ENCODE measurements at places on chromosomes 6 and 20. TPM values are rescaled to one million over a fixed set of nuclear protein-coding genes. Genes with fewer than 3 reads are reported as not detected.
A peak's percentile ranks its signal among the peaks of the same experiment; 100 is the strongest.

PLEKHG1 gene
- 23.0 TPM for total RNA-seq

RHAG gene
- 0.28 TPM for total RNA-seq

PEX7 gene
- total RNA-seq = 4.4 TPM

SMIM13 gene
- 9.2 TPM for total RNA-seq

ATRN gene
- total RNA-seq = 26.1 TPM

THBD gene
- 46.9 TPM for total RNA-seq

LST1 gene
- total RNA-seq = 24.8 TPM

SLC35B3 gene
- total RNA-seq = 15.4 TPM

TRIM10 gene
- total RNA-seq = not detected

REPS1 gene
- 28.7 TPM for total RNA-seq

LIN28B gene
- total RNA-seq = not detected

BACH2 gene
- total RNA-seq = 4.5 TPM

CST2 gene
- total RNA-seq = not detected

DNA sequence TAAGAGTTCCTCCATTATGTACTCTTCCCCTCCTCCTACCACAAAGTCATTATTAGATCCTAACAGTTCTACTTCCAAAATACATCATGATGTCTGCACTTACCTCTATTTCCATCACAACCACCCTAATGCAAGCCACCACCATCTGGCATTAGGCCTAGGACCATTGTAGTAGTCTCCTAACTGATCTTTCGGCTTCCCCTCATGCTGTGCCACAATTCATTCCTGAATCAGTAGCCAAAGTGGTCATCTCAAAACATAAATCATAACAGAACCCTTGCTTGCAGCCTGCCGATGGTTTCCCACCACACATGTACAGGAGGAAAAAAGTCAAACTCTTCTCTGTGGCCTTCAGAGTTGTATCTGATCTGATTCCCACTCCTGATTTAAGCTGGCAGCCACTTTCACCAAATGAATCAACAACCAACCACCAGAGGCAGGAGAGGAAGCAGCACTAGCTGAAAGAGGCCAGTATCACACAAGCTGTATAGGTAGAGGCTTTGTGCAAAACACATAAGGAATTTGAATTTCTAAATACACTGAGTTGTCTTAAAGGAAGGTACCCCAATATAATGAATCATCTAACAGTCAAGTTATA is 26.1 kb downstream of the FAM184A start:
- DNase-seq = no peak

- no peak for DNase-seq
Measured at GRCh38 chr6:17220040-17220910, 60.9 kb upstream of the RBM24 start.

- no peak for DNase-seq
Measured at GRCh38 chr6:45738057-45738455, 277.6 kb downstream of the CLIC5 start.

DNA sequence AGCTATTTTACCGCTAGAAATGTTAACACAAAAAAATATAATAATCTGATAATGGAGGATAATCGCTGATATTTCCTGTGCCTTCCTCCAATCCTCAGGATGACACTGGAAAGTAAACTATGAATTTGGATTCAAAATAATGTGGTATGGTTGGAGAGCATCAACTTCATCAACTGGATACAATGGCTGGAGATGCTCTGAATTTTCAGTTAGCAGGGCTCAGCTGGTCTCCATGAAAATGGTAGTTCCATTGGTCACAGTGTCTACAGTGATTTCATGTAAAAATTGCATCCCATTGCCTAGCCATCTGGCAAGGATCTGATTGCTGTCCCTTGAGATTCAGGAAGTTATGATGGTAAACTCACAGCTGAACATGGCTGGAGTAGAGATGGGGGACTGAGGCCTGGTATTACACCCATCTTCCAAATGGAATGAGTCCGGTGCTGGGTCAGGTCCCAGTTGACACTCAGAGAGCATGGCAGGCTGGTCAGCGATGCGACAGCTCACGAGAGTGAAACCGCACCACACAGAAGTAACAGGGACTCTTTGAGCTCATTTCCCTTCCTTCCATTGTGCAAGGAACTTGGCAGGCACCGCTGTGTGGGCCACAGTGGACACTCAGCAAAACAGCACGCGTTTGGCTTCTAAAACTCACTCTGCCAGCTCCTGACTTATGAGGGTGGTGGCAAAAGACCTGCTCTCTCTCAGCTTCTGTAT is 142.4 kb upstream of the TNFAIP3 start:
- peak; percentile 83 for DNase-seq

DNA sequence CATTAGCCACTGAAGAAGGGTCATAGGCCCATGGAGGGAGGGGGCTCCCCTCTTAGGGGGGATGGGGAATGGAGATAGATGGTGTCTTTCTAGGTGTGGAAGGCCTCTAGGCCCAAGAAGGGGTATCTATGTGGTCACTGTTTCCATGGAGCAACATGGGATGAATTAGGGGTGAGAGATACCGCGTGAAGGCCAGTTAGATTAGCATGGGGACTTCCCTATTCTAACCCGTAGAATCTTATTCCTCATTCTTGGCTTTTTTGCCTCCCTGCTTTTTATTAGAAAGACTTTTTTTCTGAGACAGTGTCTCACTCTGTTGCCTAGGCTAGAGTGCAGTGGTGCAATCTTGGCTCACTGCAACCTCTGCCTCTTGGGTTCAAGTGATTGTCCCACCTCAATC is 3.2 kb downstream of the RAB44 start:
- DNase-seq = no peak

DNA sequence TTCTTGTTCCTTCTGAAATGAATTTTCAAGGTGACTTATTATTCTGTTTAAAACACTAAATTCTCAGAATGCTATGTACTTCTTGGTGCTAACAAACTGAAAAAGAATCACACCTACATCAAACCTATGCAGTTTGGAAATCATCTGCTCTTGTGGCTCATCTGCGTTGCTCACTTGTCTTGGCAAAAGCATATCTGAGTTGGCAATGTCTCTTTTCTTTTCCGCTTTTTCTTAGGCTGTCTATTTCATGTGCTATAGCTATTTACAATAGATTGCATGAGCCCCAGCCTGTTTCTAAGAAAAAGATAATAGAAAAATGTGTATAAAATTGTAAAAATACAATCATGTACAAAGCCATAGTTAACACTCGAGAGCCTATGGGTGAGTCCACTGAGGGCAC is 348.9 kb upstream of the AGPAT4 start:
- no peak for DNase-seq

GRCh38 chr6:134455319-134455718 is 137.4 kb upstream of the SGK1 start:
- no peak for DNase-seq

DNA sequence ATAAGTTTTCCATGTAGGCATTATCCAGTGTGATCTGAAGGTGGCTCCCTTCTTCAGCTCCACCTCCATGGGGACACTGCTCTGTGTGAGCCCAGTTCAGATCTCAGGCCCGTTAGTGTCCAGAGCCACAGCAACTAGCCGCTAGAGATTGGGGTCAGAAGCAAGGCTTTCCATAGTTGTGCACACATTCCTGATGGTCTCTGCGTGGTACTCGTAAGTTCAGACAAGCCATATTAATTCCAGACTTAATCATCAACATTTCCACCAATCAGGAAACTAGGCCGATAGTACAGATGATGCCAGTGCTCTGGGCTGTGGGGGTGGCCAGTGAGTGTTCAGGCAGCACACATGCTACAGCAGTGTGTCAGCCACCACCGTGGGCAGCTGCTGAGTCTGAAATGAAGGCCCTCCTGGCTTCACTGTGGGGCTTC is 17.5 kb upstream of the SYNCRIP start:
- DNase-seq = no peak

GRCh38 chr6:129257196-129257595 is 374.3 kb downstream of the LAMA2 start:
- DNase-seq = no peak

DNA sequence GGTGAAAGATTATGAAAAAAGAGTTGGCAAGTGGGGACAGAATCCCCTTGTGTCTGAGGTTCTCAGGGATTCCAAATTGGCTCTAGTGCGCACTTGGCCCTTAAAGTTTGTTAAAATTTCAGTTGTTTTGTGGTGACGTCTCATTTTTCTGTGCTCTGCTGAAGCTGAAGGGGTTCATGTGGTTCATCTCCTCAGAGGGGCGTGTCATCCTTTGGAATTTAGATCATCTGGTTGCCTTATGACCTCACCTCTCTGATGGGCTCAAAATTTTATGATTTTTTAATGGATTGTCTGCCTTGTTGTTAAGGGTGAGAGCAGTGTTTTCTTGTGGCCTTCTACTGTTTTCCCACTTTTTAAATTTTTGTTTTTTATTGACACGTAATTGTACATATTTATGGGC is 20.3 kb downstream of the CYB5R4 start:
- no peak for DNase-seq

DNA sequence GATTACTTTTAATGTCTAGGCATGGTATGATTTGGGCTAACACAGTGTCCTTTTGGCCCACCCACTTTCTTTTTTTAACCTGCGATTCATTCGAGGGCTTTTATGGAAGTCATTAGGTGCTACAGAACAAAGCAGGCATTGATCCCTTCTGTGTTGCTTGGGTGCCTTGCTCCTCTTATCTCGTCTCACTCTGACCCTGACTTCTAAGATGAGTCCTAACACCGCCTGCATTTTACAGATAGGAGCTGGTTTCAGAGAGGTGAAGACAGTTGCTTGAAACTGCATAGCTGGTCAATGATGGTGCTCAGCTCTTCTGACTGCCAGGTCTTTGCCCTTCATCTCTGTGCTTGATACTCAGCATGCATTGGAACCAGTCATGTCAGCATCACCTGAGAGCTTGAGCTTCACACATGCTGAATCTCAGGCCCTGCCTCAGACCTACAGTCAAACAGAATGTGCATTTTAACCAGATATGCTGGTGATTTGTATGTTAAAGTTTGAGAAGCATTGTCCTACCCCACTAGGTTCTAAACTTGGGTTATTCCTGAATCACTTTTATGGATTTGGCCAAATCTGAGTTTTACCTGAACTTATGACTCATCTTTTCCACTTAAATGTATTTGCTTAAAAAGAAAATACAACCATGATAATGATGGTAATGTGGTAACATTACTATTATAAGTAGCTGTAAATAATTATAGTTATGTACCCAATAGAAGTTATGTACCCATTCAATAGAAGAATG is 142.3 kb downstream of the PLCB4 start:
- DNase-seq = no peak

GRCh38 chr20:10131732-10132345 is 86.8 kb upstream of the SNAP25 start:
- peak; percentile 81 for DNase-seq

GRCh38 chr6:12785921-12786320 is 69.4 kb downstream of the PHACTR1 start:
- DNase-seq = no peak

GRCh38 chr20:12353842-12354241 is 436.1 kb downstream of the BTBD3 start:
- DNase-seq = no peak

DNA sequence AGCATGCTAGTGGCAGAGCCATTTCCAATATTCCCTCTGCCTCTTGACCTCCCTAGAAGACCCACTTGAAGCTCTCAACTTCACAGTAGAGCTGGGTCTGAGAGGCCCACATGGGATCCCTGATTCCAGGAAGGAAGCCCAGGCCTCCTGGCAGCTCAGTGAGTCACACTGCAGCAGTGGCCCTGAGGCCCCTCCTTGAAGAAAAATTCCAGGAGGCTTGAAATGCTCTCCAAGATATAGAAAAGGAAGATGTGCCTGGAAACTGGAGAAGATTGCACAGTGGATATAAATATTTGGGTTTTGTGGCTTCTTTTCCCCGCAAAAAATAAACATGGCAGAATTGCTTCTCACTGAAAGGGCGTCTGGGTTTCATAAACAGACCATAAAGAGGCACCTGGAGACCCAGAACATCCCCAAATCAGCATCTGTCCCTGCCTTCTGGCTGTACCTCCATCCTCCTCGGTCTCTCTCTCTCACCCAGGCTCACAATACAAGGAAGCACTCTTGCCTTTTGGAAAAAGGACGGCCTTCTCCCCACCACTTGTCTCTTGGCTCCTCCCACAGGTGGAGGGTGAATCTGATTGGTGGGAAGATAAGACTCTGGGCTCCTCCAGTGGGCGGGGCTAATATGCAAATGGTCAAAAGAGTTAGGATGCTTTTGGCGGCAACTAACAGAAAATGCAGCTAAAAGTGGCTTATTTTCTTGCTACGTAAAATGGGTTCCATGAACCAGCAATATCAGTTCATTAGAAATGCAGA is 200.0 kb upstream of the SULF2 start:
- no peak for DNase-seq
